T-helper 1 cell (primary cell): ENCODE measurements at places on chromosomes 1 and 21.
A peak's percentile ranks its signal among the peaks of the same experiment; 100 is the strongest.

GRCh38 chr1:21362096-21362495 is 71.8 kb upstream of the ECE1 start:
- DNase-seq = no peak

DNA sequence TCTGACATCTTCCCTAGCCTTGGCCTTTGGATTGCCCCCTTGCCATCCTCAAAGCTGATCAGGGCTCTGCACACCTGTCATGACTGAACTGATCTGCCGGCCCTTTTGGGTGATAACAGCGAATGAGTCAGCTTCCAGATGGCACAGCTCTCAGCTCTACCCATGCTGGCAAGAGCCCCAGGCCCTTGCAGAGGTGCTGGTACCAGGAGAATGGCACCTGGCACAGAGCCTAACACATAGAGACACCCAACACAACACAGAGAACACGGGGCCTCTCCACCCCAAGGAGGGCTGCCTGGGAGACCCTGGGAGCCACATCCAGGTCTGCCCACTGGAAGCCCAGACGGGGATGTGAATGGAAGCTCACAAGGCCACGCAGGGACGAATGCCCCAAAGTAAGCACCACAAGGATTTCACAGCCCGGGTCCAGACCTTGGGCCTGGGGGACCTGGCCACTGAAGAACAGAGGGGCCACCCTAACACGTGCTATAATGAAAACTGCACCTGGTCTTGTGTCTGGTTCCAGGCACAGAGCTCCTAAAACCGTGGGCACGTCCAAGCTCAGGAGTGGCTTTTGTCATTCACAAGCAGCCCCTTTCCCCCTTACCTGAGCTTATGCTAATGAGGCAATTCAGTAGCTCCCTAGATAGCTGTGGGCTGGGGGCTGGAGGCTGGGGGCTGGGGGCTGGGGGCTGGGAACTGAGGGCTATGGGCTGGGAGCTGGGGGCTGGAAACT is 160.5 kb downstream of the NPHP4 start:
- no peak for DNase-seq

GRCh38 chr1:178692564-178693327 is 32.3 kb upstream of the RALGPS2 start:
- DNase-seq = no peak

DNA sequence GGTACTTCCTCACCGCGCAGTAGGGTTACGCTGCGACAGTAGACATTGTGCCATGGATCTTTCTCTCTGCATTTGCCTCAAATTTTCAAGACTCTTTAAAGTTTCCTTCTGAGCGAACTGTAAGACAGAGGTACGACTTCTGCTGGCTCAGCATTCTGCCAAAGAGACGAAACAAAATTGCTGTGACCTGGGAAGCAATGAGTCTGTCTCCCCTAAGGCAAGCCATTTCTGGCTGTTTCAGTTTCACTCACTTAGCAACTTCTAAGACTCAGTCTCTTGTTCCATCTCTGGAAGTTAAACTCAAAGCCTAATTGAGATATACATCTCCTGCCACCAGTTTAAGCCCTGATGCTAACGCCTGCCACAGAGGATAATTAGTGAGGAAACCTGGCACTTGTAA is 510.9 kb upstream of the DAB1 start:
- no peak for DNase-seq

- no peak for DNase-seq
These were observed 4.4 kb upstream of the HMGN1 start for GRCh38 chr21:39353295-39353694.

DNA sequence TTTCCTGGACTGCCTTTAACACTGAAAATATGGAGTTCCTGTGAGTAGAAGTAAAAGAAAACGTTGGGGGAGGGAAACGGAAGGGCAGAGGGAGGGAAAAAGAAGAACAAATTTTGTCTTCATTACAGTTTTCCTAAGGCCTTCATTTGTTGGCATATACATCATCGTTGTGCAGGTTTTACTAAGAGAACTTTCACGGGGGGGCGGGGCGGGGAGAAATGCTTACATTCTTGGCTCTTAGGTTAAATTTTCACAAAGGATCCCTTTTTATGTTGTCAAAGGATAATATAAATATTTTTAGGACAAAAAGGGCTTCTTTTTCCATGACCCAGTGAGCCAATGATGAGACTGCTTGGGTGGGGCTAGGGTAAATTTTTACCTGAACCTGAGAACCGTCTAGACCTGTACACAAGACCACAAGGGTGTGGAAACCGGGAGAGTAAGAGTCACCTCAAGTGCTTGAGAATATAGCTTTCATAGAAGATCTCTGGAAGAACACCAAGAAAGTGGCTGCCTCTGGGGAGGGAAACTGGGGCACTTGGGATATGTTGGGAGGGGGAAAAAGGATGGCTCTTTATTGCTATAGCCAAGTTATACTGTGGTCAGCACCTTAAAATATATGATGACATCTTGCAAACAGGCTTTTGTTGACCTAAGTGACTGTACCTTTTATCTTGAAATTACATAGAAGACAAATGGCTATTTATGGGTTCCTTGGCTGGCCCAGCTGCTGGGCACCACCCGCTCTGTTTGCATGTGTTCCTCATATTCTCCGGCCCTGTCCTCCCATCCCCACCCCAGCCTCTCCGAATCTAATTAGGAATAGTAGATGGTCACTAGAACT is 2.0 kb upstream of the UTP25 start:
- no peak for DNase-seq

- no peak for DNase-seq
These were observed 79.3 kb downstream of the DENND1B start for GRCh38 chr1:197695961-197696360.

DNA sequence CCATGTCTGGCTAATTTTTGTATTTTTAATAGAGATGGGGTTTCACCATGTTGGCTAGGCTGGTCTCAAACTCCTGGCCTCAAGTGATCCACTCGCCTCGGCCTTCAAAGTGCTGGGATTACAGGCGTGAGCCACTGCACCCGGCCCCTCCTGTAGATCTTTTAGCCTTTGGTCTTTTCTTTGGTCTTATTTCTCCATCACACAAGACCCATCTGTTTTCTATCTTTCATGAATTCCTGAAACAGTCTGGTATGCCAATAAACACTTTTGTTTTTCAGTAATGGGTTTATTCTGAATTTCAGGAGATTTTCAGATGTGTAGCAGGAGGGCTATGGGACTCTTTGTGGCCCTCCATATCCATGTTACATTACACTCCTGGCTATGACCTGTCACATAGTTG is 23.2 kb downstream of the ERRFI1 start:
- no peak for DNase-seq

DNA sequence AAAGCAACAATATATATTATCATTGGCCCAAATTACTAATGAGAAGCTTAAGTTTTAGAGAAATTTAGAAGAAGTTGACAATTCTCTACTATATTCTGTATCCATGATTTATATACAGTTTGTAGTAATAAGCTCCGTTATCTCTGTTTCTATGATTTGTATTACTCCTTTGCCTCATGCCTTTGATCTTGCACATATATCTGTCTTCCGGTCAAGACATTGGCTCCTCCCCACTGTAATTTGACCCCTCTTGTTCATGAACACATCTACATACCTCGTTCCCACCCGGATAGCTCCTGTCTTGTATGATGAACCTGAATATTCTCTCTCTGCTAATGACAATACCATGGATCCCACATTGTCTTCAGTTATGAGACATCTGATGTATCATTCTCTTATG is 581.0 kb upstream of the RGS18 start:
- no peak for DNase-seq

- DNase-seq = no peak
These were observed 100.5 kb upstream of the TLR5 start for GRCh38 chr1:223243441-223244050.

DNA sequence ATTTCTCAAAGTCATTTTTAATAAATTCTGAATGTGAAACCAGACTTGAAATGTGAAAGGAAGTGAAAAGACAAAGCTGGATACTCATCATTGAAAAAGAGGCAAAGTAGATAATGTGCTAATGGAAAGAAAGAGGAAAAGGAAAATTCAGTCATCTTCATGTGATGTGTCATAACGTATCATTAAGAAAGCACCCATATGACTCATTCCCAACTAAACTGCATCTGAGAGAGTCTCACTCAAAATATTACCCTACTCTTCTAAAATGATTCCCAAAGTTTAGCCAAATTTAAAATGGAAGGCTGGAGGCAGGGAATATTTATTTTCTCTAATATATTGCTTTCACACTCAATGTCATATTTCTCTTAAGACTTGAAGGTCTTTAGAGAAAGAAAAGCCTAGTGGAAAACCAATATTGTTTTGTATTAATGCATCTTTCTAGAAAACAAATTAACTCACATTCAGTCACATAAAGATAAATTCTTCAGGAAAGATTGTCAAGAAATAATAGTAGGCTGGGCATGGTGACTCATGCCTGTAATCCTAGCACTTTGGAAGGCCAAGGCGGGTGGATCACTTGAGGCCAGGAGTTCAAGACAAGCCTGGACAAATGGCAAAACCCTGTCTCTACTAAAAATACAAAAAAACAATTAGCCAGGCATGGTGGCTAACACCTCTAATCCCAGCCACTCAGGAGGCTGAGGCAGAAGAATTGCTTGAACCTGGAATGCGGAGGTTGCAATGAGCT is 129.9 kb downstream of the SLC30A10 start:
- DNase-seq = no peak

DNA sequence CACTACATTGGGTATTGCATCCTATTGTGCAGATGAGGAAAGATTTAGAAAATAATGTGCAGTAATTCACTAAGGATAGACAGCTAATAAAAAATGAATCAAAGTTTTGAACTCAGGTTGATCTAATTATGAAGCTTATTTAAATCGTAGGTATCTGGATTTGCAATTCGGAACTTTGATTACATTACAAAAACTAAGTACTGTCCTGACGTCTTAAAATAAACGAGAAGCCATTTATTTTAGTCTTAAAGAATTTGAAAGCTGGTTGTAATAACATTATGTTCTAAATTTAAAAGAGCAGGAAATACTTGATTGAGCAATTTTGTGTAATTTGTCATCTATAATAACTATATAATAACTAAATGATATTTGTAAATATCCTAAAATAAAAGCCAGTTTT is 235.9 kb downstream of the TPR start:
- DNase-seq = no peak

DNA sequence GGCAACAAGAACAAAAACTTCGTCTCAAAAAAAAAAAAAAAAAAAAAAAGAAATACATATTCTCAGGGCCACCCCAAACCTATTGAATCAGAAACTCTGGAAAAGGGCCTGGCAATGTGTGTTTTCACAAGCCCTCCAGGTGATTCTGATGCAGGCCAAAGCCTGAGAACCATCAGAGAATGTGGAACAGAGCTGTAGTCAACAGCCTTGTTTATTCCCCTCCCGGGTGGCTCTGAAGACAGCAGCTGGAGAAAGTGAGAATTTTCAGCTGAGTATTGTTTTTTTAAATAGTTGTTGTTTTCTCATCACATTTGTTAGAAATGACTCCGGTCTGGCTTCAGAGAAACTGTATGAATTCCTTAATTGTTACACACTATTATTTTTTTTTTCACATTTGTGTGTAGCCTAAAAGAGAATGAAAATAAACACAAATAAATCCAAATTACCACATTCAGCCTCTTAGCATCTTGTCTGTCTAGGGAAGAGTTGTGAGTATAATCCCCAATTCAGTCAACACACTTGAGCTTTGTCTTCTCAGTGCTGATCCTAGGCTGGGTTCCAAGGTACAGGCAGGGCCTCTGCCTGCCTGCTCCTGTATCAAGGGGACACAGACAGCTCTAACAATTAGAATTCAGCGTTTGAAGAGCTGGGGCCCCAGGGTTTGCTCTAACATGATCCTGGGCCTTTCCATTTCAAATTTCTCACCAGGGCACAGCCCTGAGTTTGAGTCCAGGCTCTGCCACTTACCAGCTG is 6.6 kb upstream of the AZIN2 start:
- DNase-seq = no peak

GRCh38 chr1:34113362-34113761 is 51.7 kb downstream of the CSMD2 start:
- no peak for DNase-seq

DNA sequence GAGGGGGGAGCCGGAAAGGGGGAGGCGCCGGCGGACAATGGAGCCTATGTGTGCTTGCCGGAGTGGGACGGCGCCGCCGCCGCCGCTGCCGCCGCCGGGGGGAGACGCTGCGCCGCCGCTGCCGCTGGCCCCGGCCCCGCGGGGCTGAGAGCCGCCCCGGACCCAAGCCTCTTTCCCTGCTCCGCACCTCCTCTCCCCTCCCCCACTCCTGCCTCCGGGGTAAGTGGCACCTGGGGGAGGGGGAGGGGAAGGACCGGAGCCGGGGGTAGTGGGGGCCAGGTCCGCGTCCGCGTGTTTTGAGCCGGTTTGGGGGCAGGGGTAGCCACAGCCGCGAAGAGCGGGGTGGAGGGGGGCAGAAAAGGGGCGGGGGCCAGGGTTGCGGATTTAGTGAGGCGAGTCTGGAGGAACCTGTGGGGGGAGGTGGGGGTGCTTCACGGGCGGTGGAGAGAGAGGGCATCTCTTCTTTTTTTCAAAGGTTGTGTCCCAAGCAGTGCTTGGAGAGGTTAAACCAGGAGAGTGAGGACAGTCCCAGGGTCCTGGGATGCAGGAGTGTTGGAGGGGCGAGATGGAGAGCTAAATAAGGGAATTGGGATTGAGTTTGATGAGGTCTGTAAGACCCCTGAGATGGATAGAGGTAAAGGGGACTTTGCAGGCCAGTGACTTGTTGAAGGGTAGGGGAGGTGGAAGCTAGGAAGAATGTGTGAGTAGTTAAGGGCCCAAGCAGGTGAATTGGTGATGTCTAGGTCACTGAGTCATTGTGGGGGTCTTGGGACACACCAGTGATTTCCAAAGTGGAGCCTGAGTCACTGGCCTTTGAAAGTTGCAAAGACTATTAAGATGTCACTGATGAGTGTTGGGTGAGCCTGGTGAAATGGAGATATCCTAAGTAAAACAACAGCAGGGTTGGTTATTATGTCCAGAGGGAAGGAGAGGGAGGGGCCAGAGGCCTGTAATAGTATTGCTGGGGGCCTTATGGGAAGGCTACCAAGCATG is 59.1 kb downstream of the BCL9 start:
- DNase-seq = peak; percentile 4

DNA sequence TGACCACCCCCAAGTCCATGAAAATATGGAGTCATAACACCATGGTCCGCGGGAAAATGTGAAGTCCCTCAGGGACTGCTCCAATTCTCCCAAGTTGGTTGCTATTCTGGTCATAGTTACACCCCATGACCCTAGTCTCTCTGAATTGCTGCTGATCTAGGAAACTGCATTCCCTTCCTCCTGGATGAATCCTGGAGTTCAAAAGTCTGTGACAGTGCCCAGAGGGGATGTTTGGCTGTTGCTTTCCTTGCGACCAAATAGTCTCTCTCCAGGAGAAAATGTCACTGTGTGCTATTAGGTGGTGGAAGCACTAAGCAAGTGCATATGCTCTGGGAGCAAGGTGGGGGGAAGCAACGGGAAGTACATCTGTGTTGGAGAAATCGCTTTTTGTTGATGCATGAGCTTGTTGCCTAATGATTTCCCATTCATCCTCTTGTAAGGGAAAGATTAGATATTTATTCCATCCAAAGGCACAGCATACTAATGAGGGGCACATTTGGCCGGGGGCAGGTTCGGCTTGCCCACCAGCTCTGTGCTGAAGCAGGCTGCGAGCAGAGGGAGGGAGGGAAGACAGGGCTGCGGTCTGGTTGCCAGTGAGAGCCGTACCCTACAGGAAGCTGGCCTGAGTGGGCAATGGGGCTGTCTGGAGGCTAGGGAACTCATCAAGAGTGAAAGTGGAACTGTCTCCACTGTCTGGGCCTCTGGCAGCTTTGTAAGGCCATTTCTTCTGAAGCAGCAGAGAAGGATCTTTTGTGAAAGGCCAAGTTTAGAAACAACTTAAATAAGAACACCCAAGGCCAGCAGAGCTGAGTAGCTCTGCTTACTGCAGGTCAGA is 27.2 kb downstream of the SYT6 start:
- no peak for DNase-seq

- DNase-seq = no peak
These were observed 68.8 kb downstream of the JMJD4 start for GRCh38 chr1:227666286-227666685.
